Fibroblast of pulmonary artery (primary cell): ENCODE measurements at places on chromosomes 5 and 9.
A peak's percentile ranks its signal among the peaks of the same experiment; 100 is the strongest.

- DNase-seq: no peak
Measured at GRCh38 chr5:8726383-8727036, 819.4 kb downstream of the SEMA5A start.

- DNase-seq: no peak
Measured at GRCh38 chr5:177133853-177134696, 502 bp downstream of the NSD1 start.

- no peak for DNase-seq
Measured at GRCh38 chr5:42896523-42896922, 84.8 kb upstream of the SELENOP start.

DNA sequence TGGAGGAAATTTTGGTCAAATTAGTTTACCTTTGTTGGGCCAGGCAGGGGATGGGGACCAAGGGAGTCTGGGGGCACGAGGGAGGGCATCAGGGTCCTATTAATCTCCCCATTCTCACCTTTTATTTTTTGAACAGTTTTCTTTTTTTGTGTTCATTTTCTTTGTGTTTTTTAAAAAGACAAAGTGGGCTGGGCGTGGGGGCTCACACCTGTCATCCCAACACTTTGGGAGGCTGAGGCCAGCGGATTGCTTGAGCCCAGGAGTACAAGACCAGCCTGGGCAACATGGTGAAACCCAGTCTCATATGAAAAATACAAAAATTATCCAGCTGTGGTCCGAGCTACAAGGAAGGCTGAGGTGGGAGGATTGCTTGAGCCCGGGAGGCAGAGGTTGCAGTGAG is 103.7 kb downstream of the WNK2 start:
- DNase-seq: no peak

DNA sequence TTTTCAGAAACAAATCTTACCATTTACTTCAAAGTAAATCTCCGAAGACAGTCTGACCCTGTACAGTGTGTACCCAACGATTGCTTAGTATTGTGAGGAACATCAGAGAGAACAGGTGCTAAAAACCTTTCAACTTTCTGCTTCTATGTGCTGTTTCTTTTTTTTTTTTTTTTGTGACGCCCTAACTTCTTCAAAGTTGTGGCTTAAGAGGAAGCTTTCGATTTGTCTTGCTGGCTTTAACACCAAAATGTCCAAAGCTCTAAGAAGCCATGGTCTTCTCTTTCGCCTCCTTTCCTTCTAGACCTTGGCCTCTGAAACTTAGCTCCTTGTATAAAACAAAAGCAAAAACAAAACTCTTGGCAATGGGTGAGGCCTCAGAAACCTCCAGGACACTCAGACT is 1.2 kb downstream of the TNFSF8 start:
- no peak for DNase-seq

DNA sequence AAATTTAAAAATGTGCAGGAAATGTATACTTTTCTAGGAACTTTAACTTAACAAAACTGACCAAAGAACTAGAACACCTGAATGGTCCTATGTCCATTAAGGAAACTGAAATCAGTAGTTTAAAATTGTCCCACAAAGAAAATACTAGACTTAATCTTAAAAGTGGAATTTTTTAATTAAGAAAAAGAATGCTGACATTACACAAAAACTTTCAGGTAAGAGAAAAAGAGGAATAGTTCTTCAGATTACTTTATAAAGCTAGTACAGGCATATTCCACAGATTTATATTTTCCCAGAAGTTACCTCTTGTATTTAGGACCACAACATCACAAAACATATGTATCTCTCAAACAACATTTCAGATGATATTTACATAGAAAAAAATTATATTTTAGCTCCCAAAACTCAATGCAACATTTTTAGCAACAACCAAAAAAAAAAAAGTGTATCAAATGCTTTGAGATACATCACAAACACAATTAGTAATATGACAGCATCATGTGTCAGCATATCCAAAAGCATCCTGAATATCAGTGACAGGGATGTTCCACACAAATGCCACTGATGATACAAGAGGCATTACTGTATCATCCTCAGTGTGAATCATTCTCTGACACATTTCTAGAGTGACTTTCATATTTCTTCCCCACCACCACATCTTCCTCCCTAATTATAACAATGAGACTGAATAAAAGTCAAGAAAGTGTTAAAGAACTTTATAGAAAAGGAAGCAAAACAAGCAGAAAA is 264.0 kb downstream of the EPB41L4A start:
- no peak for DNase-seq

DNA sequence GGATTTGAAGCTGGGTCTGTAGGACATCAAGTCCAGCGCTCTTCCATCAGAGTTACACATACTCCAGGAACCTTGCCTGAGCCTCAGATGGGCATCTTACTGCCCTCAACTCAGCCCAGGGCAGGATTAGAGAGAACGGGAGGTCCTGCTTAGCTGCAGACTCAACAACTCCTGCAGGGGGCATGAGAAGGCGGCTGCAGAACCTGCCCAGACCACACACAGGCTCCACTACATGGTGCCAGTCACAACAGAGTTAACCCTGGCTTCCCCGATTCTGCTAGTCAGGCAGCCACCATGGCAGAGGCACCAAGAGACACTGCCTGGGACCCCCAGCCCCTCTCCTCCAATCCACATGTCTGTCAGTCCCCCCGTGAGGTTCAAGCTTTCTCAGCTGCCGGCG is 23.9 kb upstream of the CPLX2 start:
- no peak for DNase-seq

DNA sequence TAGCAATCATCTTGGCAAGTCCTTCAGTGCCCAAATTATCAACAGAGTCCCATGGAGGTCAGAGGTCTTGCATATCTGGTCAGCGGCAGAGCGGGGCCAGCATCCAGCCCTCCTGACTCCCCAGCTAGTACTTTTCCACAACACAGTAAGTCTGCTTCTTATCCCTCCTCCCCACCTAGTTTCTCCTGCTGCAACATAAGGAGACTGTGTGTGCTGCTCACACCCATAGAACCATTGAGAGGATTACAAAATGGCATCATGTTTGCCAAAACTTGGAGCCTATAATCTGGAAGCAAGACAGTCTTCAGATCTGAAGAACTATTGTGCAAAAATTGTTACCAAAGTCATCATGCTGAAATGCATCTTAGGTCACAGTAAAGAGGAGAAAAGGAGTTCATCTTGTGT is 125.8 kb upstream of the ZNF366 start:
- DNase-seq: peak; percentile 54

- peak; percentile 55 for DNase-seq
Measured at GRCh38 chr5:149641000-149641576, 59.8 kb downstream of the ARHGEF37 start.

GRCh38 chr9:114250648-114251047 is 72.2 kb upstream of the ORM1 start:
- no peak for DNase-seq

DNA sequence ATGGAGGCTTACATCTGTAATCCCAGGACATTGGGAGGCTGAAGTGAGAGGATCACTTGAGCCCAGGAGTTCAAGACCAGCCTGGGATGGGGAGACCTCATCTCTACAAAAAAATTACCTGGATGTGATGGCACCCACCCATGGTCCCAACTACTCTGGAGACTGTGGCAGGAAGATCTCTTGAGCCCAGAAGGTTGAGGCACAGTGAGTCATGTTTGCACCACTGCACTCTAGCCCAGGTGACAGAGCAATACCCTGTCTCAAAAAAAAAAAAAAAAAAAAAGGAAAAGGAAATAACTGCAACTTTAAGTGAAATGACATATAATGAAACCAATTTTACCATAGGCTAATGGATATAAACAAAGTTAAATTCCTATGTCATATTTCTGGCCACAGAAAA is 152.1 kb upstream of the DHFR start:
- DNase-seq: no peak

DNA sequence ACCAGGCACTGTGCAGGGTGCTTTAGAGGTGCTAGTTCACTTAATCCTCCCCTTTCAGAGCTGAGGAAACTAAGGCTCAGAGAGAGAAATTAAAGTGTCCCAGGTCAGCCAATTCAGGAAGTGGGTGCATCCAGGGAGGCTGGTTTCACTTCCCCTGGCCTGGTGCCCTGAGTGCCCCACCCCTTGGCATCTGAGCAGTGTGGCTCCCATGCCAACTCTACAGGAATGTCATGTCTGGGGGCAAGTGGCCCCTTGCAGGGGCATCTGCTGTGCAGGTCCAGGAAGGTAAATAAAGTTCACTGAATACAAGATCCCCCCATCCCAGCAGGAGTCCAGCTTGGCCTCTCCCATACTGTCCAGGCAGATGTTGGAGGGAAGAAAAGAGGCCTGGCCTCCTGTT is 4.4 kb upstream of the N4BP3 start:
- DNase-seq: no peak

- peak; percentile 97 for DNase-seq
Measured at GRCh38 chr9:18393340-18394130, 80.4 kb upstream of the ADAMTSL1 start.

- peak; percentile 6 for DNase-seq
Measured at GRCh38 chr5:891117-891836, 1.3 kb downstream of the BRD9 start.

DNA sequence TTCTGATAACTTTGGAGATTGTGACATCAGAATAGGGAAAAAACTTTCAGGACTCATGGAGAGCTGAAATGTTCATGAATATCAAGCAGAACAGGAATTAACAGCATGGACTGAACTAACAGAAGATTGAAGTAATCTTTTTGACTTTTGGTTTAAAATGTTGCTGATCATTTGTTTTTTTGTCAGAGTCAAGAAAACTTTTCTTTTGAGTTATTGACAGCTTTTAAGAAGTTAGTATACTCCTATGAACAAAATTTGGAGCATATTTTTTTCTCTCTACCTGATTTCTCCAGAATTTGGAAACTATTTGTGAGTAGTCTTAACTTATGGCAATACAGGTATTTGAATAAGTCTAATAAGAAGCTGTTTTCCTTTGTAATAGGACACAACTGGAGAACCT is 244.3 kb upstream of the KLF9 start:
- DNase-seq: no peak

DNA sequence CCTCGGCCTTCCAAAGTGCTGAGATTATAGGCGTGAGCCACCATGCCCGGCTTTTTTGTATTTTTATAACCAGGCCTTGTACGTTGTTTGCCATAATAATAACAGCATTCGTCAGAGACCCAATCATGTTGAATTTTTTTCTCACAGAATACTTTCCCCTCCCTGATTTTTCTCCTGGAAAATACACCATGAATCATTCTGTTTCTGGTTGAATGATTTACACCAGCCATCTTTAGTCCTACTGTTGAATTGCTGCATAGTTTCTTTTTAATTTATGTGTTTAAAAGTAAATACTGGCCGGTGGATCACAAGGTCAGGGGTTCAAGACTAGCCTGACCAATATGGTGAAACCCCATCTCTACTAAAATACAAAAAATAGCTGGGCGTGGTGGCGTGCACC is 3.5 kb downstream of the CNOT8 start:
- no peak for DNase-seq

- DNase-seq: no peak
Measured at GRCh38 chr5:113302120-113302519, 132.7 kb downstream of the TSSK1B start.

DNA sequence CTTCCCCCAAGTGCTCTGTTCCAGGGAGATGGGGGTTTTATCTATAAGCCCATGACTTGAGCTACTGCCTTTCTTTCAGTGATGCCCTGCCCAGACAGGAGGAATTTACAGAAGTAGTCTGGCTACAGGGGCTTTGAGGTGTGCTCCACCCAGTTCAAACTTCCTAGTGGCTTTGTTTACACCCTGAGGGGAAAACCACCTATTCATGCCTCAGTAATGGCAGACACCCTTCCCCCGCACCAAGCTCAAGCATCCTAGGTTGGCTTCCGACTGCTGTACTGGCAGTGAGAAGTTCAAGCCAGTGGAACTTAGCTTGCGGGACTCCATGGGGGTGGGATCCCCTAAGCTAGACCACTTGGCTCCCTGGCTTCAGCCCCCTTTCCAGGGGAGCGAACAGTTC is 154.6 kb downstream of the IZUMO3 start:
- no peak for DNase-seq

GRCh38 chr5:81180780-81181460 is 52.2 kb upstream of the CKMT2 start:
- no peak for DNase-seq

GRCh38 chr9:33687779-33688178 is 107.6 kb upstream of the PRSS3 start:
- DNase-seq: peak; percentile 14

DNA sequence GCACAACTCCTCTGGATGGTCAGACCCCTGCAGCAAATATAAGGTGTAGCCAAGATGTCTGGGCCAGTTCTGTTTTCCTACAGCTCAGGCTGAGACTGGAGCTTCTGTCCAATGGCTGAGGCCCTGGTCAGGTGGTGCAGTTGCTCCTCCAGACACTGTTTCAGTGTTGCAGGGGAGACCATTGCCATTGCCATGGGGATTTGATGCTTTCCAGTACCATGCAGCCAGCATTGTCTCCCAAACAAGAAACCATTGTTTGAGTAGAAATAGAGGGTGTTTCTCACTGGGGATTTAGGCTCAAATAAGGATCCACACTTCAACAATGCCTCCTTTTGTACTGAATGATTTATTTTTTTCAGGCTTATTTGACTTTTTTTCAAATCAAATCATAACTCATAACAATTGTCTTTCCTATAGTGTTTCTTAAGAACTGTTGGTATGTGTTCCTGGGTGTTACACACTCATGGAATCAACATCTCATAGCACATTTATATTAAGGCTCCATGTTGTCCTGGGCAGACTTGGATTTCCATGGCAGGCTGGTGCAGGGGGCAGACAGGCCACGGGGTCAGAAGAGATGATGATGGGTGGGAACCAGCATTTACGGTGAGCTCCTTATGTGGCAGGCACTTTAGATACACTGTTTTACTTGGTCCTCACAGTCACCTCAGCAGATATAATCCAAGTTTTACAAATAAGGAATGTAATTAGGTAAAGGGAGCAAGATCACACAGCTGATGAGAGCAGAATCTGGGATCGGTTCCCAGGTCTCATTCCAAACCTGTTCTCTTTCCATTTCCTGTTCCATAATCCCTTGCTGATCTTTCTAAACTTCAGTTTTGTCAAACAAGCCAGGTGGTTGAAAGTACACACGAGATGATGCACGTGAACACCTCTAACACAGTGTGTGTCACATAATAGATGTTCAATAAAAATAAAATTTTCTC is 95.9 kb upstream of the GNAQ start:
- DNase-seq: no peak

- DNase-seq: peak; percentile 6
Measured at GRCh38 chr9:68739621-68740174, 34.7 kb downstream of the PIP5K1B start.

DNA sequence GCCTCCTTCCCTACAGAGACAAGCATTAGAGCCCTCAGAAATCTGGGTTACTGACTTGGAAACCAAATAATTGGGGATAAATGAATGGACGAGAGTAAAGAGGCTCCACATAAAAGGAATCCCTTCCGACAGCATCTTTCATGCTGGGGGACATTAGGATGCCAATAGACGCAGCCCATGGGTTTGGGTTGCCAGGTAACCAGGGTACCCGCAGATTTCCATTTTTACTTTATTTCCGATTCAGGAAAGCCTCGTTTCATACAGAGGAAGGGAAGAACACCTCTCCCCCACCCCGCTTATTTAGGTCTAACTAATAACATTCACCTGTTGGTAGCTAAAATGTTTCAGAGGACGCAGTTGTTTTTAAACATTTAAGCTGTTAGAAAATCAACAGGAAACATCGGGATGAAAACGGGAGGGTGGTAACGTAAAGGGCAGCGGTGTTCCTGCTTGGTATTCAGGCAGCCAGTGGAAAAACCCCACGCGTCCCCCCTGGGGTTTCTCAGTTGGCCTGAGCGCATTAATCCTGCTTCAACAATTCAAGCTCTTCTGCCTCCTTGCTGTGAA is 179.5 kb downstream of the YTHDC2 start:
- no peak for DNase-seq

- no peak for DNase-seq
Measured at GRCh38 chr5:137393196-137393993, 105.7 kb downstream of the SPOCK1 start.
